Panc1 (cell line): ENCODE measurements at places on chromosomes 1 and 21.

DNA sequence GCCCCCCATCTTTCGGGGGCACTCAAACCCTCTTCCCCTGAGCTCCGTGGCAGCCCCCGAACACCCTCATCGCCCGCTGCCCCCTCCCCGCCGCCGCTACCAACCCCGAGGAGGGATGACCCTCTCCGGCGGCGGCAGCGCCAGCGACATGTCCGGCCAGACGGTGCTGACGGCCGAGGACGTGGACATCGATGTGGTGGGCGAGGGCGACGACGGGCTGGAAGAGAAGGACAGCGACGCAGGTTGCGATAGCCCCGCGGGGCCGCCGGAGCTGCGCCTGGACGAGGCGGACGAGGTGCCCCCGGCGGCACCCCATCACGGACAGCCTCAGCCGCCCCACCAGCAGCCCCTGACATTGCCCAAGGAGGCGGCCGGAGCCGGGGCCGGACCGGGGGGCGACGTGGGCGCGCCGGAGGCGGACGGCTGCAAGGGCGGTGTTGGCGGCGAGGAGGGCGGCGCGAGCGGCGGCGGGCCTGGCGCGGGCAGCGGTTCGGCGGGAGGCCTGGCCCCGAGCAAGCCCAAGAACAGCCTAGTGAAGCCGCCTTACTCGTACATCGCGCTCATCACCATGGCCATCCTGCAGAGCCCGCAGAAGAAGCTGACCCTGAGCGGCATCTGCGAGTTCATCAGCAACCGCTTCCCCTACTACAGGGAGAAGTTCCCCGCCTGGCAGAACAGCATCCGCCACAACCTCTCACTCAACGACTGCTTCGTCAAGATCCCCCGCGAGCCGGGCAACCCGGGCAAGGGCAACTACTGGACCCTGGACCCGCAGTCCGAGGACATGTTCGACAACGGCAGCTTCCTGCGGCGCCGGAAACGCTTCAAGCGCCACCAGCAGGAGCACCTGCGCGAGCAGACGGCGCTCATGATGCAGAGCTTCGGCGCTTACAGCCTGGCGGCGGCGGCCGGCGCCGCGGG is 837 bp downstream of the FOXD3 start:
- DNase-seq: no peak

- no peak for DNase-seq
These were observed 597.2 kb upstream of the ZP4 start for GRCh38 chr1:238487931-238488330.

GRCh38 chr21:26070822-26071425 is 99.6 kb downstream of the APP start:
- no peak for DNase-seq

GRCh38 chr1:11847667-11848372 is at the start of gene NPPA:
TSS of gene NPPA (minus strand) at chr1:11847783. CDS start at chr1:11847684, 99 bp downstream.
- DNase-seq: no peak

DNA sequence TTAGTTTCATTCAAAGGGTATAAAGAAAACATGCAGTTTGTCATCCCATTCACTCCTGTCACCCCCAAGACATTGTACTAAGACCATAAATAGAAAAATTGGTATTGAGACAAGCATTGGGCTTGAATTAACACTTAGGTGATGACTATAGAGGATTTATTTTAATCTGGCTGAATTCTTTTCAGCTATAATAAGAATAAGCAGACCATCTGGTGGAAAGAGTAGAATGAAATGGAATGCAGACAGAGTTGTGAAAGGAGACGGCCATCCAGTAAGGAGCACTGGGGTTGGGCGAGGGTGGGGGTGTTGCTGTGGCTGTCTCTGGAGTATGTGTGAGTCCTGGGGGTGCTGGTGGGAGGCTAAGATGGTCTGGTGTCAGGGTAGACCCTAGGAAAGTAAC is 125.0 kb upstream of the IVNS1ABP start:
- DNase-seq: no peak

- no peak for DNase-seq
These were observed 51.4 kb downstream of the TP53BP2 start for GRCh38 chr1:223794136-223794880.
